ENCODE measurements at places on chromosomes 7 and 10. TPM values are rescaled to one million over a fixed set of nuclear protein-coding genes. Genes with fewer than 3 reads are reported as not detected.
A peak's percentile ranks its signal among the peaks of the same experiment; 100 is the strongest.

DNA sequence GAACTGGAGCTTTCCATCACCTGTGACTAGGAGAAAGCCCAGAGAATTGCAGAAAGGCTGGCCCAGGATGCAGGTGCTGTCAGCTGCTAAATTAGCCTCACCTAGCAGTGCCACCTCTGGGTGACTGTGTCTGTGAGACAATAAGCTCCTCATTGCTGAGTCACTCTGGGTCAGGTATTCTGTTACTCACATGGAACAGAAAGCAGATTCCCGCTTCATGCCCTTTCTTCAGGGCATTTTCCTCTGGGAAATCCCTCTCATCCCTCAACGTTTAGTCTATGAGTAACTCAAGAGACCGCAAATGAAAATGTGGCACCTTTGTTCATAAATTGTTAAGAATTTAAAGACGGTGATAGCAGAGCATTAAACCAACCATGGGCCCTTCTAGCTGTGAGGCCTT lies 184.0 kb downstream of the ADAM12 start:
- no peak for DNase-seq

- DNase-seq: no peak
Observed at GRCh38 chr7:157228864-157229422, 90.2 kb downstream of the UBE3C start.

The ADAM22 gene
- total RNA-seq: not detected

DNA sequence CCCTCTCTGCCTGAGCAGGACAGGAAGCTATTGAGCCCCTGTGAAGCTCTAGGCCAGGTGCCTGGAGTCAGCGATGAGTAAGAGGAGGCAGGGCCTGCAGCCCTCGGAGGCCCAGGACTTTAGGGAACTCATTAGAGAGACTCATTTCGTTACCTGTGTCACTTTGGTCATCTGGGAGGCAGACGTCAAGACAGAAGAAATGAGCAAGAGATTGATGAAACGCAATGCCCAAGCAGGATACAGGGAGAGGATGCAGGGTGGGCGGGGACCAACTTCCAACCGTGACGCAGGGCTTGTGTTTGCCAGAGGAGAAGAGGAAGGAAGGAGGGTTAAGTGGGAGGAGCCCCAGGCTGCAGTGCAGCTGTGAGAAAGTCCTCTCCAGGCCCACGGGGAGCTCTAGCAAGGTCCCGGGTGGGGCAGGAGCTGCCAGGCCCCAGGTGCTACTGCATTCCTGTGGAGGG lies 26.4 kb upstream of the GNA12 start:
- DNase-seq: no peak

DNA sequence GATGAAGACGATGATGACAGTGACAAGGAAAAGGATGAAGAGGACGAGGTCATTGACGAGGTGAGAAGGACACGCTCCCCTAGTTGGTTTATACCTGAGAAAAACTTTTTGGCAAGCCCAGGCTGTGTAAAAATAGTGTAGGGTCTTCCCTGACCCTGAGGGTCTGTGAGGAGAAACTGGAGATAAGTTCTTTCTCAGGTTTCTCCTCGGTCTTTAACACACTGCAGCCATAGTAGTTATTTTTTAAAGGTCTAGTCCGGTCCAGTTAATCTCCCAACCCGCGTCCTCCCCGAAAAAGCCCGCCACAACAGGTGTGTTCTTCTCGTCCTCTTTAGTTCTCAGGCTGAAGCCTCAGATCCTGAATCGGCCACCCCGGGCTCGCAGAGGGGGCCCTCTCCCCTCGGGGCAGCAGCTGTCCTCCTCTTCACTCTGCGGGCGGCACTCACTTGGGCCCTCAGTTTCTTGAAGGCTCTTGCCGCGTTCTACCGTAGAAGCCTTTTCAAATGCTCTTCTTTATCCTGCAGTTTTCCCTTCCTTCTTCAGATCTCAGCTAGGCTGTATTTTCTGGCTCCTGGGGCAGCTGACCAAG lies 411 bp downstream of the BCCIP start:
- DNase-seq: peak; percentile 6

- no peak for DNase-seq
Observed at GRCh38 chr7:47283497-47284131, 298.3 kb downstream of the TNS3 start.

GRCh38 chr7:299628-300027 lies 9.7 kb downstream of the FOXL3 start:
- DNase-seq: no peak

- DNase-seq: no peak
Observed at GRCh38 chr7:117472335-117472734, 7.5 kb upstream of the CFTR start.

The TACC2 gene
- 7.3 TPM for total RNA-seq

The EPC1 gene
- 9.3 TPM for total RNA-seq

- DNase-seq: no peak
Observed at GRCh38 chr7:118005026-118005425, 131.8 kb upstream of the CTTNBP2 start.

GRCh38 chr7:140732416-140732815 lies 35.9 kb downstream of the NDUFB2 start:
- no peak for DNase-seq

The PEX1 gene
- 2.6 TPM for total RNA-seq

- no peak for DNase-seq
Observed at GRCh38 chr7:99465421-99465768, 572 bp downstream of the ATP5MF start.

- no peak for DNase-seq
Observed at GRCh38 chr7:73844131-73844547, 1.8 kb upstream of the METTL27 start.

DNA sequence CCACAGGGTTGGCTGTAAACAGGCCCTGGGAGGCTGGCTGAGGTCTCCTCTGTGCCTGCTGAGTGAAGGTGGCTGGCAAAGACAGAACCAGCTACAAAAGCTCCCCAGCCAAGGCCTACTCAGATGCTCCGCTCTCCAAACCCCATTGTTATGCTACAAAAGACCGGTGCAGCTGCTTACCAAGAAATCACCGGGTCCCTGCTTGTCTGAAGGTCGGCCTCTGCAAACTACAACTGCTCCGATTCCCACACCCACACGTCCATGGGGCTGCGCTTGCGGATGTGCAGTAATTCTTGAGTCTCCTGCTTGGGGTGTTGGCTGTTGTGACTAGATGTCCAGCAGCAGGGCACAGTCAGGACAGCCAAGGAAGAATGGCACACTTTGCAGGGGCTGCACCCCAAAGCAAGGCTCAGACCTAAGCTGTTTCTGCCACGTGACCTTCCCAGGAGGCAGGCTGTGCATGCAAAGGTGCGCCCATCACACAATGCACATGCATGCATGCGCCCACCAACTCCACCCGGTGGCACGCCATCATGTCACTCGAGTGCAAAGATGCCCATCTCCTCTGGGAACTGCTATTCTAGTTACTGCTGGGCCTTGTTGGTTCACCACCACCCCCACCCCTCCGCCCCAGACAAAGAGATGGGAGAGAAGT lies 97.8 kb downstream of the OAT start:
- DNase-seq: no peak
